NCI-H1105 treated with DMSO at 0.1 percent for 48 hours (cell line): ENCODE measurements at places on chromosomes 12 and 14.

DNA sequence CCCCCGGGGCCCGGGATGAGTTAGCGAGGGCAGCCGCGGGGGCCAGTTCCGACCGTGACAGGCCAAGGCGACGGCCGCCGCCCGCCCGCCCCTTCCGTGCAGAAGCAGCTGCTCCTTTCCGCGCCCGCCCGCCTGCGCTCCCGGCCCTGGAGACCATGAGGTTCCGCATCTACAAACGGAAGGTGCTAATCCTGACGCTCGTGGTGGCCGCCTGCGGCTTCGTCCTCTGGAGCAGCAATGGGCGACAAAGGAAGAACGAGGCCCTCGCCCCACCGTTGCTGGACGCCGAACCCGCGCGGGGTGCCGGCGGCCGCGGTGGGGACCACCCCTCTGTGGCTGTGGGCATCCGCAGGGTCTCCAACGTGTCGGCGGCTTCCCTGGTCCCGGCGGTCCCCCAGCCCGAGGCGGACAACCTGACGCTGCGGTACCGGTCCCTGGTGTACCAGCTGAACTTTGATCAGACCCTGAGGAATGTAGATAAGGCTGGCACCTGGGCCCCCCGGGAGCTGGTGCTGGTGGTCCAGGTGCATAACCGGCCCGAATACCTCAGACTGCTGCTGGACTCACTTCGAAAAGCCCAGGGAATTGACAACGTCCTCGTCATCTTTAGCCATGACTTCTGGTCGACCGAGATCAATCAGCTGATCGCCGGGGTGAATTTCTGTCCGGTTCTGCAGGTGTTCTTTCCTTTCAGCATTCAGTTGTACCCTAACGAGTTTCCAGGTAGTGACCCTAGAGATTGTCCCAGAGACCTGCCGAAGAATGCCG is 699 bp downstream of the MGAT2 start:
- DNase-seq: peak; percentile 48

- no peak for DNase-seq
Measured at GRCh38 chr12:6337958-6338433, 3.9 kb downstream of the TNFRSF1A start.

DNA sequence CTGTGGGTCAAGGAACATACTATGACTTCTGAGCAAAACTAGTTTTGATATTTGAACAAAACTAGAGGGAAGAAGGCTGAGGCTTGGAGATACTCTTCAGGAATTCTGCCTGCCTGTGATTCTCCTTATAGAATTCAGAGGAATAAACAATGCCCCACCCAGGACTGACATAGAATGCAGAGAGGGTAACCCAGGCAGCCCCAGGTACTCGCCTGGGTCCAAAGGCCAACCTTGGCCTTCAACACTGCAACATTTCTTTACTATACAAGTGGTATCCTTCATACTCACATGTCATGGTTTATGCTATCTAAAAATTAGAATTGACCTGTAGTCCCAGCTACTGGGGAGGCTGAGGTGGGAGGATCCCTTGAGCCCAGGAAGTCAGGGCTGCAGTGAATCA is 217.0 kb upstream of the FOXN3 start:
- DNase-seq: no peak

DNA sequence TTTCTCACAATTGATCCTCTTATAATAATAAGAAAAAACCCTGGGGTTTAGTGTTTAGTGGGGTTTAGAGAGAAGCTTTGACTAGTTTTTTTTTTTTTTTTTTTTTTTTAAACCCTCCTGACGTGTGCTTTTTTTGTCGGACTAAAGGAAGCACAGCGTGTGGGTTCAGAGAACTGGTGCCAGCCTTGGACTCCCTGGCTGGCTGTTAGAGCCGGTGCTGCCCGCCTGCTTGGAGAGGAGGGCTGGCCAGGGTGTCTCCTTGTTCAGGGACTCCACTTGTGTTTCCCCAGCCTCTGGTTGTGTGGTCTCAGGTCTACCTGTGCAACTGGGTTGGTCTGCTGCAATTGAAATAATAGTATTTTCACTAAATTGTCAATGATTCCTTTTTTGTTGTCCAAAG is 54.1 kb upstream of the ASPG start:
- no peak for DNase-seq

- no peak for DNase-seq
Measured at GRCh38 chr14:102490456-102490855, 19.1 kb downstream of the ANKRD9 start.

- DNase-seq: no peak
Measured at GRCh38 chr12:42541965-42542364, 47.6 kb downstream of the PRICKLE1 start.

- DNase-seq: no peak
Measured at GRCh38 chr12:103269946-103270345, 225.8 kb downstream of the C12orf42 start.

GRCh38 chr12:131946757-131947156 is 3.0 kb upstream of the EP400 start:
- DNase-seq: no peak

DNA sequence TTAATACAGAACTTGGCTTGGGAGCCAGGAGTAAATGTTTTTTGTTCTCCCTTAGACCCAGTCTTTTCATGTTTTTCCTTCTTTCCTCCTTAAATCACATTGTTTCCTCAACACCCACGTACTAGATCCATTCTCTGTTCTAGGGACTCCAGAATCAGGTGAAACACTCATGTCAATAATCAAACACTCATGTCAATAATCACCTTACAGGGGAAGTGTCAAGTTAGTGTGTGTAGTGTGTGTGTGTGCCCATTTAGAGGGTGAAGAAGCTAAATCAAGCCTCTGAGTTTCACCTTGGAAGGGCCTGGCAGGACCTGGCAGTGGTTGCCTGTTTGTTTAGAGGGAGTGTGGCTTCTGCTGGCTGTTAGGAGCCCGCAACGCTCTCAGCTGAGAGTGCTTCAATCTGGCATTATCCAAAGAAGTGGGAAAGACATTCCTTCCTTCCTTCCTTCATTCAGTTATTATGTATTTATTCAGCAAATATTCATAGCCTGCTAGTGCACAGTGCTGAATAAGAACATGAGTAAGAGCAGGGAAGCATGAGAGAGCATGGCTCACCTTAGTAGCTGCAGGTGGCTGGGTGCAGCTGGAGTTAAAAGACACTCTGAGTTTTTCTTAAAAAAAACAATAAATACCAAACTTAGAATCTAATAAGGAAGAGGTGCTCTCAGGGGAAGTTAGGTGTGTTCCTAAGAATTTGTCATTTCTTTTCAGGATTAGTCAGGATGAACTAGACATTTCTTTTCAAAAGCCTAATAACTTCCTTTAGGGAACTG is 17.6 kb upstream of the EID3 start:
- no peak for DNase-seq

DNA sequence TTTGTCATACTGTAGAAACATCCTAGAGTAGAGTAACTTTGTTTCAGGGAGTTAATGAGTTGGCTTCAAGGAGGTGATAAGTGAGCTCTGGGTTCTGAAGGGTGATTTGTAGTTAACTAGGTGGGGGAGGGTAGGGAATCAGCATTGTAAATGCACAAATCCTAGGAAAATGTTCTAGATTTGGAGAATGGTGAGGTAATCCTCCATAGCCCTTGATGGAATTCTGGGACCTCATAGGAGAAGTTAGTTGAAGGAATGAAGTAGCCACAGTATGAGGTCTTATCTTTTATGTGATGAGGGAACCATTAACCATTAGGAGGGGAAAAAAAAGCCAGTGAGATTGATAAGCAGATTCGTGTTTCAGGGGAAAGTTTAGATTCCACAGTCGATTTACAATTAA is 8.0 kb downstream of the CNOT2 start:
- no peak for DNase-seq

- DNase-seq: no peak
Measured at GRCh38 chr12:120592121-120593049, 11.2 kb upstream of the POP5 start.

- DNase-seq: no peak
Measured at GRCh38 chr14:64266239-64266638, 27.9 kb downstream of the ESR2 start.

- no peak for DNase-seq
Measured at GRCh38 chr14:33646692-33647260, 304.1 kb downstream of the EGLN3 start.

- no peak for DNase-seq
Measured at GRCh38 chr12:12784116-12784515, 1.3 kb upstream of the APOLD1 start.

GRCh38 chr12:19739195-19739776 is 300.0 kb downstream of the AEBP2 start:
- DNase-seq: peak; percentile 44

DNA sequence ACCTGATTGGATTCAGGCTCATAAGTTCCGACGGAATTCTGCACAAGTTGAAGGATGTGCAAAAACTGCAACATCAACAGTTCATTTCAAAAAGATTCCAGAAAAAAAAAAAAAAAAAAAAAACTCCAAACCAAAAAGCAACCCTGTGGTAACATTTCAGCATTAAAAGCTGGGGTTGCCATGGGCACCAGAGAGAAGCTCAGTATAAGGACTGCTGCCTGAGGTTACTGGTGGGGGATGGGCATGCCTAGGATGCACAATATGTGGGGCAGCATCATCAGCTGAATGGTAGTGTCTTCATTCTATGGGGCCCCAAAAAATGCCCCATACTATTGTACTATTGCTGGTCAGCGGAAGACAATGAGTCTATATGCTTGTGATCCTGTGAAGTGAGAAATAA is 44.7 kb downstream of the MBIP start:
- DNase-seq: no peak

GRCh38 chr12:121470751-121471150 is 70.8 kb downstream of the RNF34 start:
- no peak for DNase-seq
